ENCODE measurements at places on chromosomes 6 and 20. TPM values are rescaled to one million over a fixed set of nuclear protein-coding genes. Genes with fewer than 3 reads are reported as not detected.

The TCP11 gene
- not detected for total RNA-seq

The C6orf58 gene
- total RNA-seq, result 0.24 TPM

The KCNK5 gene
- 1.00 TPM for total RNA-seq

The STK35 gene
- total RNA-seq, result 14.6 TPM

The ME1 gene
- total RNA-seq, result 44.9 TPM

The PTCRA gene
- not detected for total RNA-seq

The HTR1E gene
- not detected for total RNA-seq

The SSTR4 gene
- not detected for total RNA-seq

The ACTR5 gene
- 10.7 TPM for total RNA-seq

The E2F3 gene
- total RNA-seq, result 14.2 TPM

The RALGAPB gene
- 19.4 TPM for total RNA-seq

The SIRPG gene
- total RNA-seq, result not detected
